ENCODE measurements at places on chromosomes 16 and 17.

- DNase-seq: no peak
Observed at GRCh38 chr17:16950488-16950887, 21.4 kb downstream of the TNFRSF13B start.

- no peak for DNase-seq
Observed at GRCh38 chr17:47800686-47801085, 20.9 kb downstream of the OSBPL7 start.

GRCh38 chr17:8708025-8708461 is 36.6 kb downstream of the CCDC42 start:
- peak; percentile 22 for DNase-seq

DNA sequence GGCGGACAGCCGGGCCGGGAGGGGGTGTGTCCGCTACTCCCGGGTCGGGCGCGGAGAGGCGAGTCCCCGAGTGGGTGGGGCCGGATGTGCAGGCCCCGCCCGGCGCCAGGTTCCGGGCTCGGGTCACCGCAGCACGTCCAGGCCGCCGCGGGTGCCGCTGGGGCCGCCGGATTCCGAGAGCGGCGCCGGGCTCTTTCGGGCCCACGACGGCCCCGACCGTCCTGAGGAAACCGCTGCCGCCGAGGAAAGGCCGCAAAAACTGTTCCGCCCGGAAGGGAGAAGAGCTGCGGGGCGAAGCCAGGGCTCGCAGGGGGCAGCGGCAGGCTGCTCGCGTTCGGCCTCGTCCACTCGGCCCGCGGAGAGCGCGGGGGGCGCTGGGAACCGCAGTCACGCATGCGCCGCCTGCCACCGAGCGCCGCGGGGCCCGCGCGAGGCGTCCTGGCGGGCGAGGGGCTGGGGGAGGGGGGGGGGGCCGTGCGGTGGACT is at the start of gene ZKSCAN2:
TSS of gene ZKSCAN2 (minus strand) at position 376 of the 486 bp plus-strand sequence. CDS start 718 bp downstream, outside the sequence.
- DNase-seq: peak; percentile 97

GRCh38 chr17:58525239-58525638 is 10.8 kb upstream of the MTMR4 start:
- DNase-seq: no peak

GRCh38 chr17:31494259-31495021 is 103.0 kb downstream of the RAB11FIP4 start:
- peak; percentile 77 for DNase-seq

- no peak for DNase-seq
Observed at GRCh38 chr16:27792486-27793248, 242.7 kb downstream of the KATNIP start.

- no peak for DNase-seq
Observed at GRCh38 chr17:12301551-12301950, 280.9 kb downstream of the MAP2K4 start.

DNA sequence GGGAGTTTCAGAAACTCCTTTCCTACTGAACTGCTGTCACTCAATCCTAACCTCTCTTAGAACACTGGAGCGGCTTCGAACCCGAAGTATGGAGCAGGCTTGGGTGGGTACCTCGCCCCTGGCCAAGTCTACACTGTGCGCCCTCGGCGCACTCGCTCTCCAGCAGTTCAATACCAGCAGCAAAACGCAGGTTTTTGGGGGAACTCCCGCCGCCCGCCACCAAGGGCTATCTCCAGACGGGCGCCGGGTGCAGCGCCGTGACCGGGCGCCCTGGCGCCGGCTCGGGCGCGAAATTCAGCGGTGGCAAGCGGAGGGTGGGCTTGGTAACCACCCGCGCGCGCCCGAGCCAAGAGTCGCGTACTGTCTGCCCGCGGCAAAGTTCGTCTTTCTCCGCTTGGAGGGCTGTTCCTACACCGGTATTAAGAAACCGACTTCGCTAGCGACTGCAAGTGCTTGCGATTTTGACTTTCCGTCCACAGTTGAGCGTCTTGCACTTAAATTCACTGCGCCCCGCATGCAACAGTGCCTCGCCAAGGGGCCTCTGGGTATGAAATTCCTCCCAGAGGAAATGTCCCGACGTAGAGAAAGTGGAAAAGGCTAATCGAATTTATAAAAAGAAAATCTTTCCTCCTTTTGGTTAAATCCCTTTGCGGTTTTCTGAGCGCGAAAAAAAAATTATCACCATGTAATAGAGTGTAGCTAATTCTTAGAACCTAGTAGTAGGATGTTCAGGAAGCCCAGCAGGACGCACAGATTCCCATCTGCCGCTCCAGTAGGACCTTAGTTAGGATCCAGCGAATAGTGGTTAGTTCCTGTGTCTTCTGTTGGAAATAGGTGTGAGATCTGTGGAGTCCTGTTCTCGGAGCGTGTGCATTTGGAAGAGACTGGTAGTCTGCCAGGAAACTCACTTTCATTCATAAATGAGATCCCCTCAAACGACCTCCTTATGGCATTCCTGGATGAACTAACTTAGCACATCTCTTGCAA is 5.0 kb upstream of the SALL1 start:
- no peak for DNase-seq

DNA sequence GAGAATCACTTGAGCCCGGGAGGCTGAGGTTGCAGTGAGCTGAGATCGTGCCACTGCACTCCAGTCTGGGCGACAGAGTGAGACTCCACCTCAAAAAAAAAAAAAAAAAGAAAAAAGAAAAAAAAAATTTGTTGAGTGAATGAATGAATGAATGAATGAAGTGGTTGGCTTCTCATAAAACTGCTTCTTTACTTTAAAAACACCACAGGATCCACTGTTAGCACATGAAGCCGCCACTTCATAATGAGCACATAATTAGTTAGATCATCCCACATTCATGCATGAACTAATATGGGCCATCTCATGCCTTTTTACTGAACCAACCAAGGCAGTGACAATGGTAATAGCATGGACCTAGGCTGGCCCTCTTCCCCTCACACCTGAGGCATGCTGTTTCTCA is 135.0 kb upstream of the XYLT1 start:
- DNase-seq: no peak

- DNase-seq: no peak
Observed at GRCh38 chr16:85149776-85150175, 37.5 kb upstream of the CIBAR2 start.

DNA sequence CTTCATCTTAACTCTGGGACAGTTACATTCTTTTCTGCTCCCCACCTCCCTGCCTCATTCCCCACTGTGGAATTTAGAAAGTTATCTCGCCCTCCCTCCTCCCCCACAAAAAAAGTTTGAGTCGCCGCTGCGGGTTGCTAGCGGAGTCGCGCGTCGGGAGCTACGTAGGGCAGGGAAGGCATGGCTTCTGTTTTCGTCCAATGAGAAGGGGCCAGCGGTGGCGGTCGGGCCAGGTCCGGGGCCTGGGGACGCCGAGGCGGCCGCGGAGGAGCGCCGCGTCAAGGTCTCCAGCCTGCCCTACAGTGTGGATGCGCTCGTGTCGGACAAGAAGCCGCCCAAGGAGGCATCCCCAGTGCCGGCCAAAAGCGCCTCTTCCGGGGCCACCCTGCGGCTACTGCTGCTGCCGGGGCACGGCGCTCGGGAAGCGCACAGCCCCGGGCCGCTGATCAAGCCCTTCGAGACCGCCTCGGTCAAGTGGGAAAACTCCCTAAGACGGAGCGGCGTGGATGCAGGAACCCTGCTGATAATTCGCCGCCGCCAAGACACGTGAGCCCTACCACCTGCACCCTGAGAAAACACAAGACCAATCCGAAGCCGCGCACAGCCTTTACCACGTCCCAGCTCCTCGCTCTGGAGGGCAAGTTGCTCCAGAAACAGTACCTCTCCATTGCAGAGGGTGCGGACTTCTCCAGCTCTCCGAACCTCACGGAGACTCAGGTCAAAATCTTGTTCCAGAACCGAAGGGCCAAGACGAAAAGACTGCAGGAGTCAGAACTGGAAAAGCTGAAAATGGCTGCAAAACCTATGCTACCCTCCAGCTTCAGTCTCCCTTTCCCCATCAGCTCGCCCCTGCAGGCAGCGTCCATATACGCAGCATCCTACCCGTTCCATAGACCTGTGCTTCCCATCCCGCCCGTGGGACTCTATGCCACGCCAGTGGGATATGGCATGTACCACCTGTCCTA is 8.9 kb downstream of the OR4D1 start:
- peak; percentile 60 for DNase-seq

- DNase-seq: peak; percentile 55
Observed at GRCh38 chr17:76262732-76263344, 2.3 kb upstream of the UBALD2 start.

DNA sequence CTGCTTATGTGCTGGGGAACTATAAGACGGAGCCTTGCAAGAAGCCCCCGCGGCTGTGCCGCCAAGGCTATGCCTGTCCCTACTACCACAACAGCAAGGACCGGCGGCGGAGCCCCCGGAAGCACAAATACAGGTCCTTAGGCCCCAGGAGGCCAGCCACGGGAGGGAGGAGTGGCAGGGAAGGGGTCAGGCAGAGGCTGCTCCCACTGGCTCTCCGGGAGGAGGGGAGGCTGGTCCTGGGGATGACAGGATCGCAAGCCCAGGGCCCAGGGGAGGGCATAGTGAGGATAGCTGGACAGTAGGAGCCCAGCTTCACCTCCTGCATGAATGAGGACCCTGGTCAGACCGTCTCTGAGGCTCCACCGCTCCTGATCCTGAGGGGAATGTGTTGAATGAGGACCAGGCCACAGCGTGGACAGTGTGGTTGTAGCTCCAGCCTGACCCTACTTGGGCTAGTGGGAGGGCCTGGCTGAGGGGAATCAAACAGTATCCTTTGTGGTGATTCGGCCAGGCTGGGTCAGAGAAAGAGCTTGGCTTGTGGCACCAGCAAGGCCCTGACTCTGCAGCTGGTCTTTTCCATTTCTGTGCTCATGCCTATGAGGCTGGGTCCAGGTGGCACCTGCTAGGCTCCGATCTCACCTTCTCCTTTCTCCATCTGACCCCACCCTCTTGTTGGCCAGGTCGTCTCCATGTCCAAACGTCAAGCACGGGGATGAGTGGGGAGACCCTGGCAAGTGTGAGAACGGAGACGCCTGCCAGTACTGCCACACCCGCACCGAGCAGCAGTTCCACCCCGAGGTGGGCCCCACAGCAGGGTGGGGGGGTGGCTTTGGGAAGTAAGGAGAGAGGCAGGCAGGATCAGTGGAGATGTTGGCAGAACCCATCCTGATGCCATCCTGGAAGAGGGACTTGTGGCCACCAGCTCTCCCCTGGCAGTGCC is 28.7 kb downstream of the UNK start:
- no peak for DNase-seq

DNA sequence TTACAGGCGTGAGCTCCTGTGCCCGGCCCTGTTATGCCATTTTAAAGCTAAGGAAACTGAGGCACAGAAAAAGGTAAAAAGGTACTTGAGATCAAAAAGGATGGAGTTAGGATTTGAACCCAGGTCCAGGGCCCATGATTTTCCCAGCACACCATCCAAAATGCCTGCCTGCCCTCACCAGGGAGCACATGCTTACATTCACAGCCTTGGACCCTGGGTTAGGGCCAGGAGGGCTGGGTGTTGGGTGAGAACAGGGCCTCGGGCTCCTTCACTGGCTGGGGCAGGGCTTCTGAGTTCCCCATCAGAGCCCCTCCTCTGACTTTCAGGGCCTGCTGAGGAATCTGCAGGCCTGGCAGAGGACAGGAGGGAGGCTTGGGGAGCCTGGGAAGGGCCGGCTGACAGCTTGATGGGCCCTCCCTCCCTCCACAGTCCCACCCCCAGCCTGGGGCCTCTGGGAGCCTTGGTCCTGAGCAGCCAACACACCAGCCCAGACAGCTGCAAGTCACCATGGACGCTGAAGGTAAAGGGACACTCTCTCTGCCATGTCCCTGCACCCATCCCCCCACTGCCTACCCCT is at the start of gene QPRT:
TSS of gene QPRT (plus strand) at position 490 of the 577 bp plus-strand sequence. CDS start at position 508, 18 bp downstream.
- peak; percentile 64 for DNase-seq

DNA sequence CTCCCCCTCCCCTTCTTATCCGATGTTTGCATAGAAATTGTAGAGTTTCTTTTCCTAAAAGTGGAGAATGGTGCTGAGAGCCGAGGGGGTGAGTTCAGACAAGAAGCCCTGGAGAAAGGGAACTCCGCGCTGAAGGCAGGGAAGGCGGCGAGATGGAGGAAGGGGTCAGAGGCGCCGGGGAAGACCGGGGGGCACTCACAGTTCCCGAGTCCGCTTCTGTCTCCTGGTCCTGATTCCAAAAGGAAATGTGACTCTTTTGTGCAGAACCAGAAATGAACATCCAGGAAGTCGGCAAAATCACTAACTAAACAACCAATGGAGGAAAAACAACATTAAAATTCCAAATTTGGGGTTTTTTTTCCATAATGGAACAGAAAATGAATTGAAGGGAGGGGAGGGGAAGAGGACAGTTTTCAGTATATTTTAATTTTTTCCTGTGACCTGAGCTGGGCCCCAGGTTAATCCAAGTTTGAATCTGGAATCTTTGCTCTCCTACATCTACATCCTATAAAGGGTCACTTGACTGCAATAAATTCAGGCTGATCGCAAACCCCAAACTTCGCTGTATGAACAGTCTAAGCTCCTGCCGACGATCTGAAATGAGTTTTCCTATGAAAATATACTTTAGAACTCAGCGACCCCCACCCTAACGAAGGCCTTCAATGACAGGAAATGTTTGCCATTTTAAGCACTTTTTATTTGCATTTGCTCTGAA is 252.3 kb downstream of the C16orf95 start:
- no peak for DNase-seq

- no peak for DNase-seq
Observed at GRCh38 chr17:61996916-61997605, 68.0 kb downstream of the MED13 start.

DNA sequence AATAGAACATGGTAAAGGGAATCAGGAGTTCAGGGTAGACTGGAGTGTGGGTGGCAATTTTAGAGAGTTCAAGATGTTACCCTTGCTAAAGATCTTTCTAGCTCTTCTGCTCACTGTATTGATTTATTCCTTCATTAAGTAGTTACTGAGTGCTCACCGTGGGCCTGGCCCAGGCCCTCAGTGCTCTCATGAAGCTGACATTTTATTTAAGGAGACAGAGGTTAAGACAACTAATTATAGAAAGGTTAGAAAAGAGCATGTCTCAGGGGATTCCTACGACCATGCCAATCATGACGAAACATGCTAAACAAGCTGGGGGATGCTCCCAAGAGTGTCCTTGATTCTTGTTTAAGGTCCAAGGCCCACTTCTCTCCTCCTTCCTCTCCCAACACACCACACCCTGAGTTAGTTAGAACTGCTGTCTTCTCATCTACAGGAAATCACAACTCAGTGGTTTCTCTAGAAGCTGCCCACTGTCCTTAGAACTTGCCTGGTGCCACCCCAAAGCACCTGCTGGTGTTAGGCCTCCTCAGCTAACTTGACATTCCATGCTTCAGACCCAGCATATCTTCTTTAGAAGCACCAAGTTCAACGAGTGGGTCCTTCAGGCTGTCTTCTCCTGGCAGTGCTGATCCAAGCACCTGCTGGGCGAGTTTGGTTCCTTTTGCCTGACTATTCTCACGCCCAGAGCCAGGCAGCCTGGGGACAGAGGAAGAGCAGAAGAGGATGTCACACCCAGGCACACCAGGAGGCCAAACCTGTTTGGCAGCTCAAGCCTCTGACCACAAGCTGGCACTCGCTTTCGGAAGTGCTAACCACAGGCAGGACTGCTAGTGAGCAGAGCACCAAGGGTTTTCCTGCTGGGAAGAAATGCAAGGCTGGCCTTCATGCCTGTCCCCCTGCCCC is 79.0 kb downstream of the GAS7 start:
- peak; percentile 74 for DNase-seq

- peak; percentile 25 for DNase-seq
Observed at GRCh38 chr16:58451265-58451689, 48.7 kb upstream of the NDRG4 start.

All from suppressor macrophage (primary cell).